ENCODE measurements at places on chromosomes 3 and 15.

DNA sequence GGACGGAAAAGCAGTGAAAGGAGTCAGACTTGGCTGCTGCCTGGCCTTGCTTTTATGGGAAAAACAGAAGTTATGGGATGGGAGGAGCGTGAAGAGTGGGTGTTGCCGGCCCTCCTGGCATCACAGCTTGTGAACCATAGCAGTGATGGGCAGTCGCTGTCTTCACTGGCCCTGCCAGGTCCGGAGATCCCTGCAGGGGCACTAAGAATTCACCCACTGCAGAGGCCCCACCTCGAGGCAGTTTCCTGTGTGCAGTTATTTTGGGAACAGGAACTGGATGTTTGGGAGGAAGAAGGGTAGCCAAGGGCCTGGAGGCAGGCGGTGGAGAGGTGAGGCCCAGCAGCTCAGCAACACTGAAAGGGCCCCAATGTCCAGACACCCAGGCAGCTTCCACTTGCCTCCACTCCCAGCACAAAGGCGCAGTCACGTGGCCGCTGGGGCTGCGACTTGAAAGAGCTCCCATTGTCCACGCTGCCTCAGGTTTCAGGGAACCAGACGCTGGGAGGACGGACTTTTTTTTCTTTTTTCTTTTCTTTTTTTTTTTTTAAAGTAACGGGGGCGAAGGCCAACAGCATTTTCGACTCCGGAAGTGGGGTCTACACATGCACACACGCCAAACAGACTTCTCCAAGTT is 255.6 kb downstream of the ZNF621 start:
- no peak for DNase-seq

GRCh38 chr3:190306513-190307163 is 15.6 kb downstream of the CLDN1 start:
- DNase-seq, result no peak

DNA sequence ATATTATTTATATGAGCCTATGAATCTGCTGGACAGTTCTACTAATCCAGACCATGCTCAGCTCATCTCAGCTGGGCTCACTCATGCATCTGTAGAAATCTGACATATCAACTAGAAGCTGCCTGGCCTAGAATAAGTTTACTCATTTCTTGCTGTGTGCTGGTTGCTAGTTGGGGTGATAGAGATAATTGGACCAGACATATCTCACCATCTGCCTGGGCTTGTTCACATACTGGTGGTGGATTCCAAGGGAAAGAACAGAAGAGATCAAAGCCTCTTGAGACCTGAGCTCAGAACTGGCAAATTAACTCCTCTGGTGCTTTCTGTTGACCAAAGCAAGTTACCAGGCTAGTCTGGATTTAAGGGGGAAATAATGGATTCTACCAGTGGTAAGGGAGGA is 109.1 kb downstream of the NSUN3 start:
- no peak for DNase-seq

GRCh38 chr15:66153549-66154415 is 99.8 kb downstream of the MEGF11 start:
- no peak for DNase-seq

- DNase-seq, result no peak
Observed at GRCh38 chr3:52248816-52249547, 3.4 kb downstream of the PPM1M start.

DNA sequence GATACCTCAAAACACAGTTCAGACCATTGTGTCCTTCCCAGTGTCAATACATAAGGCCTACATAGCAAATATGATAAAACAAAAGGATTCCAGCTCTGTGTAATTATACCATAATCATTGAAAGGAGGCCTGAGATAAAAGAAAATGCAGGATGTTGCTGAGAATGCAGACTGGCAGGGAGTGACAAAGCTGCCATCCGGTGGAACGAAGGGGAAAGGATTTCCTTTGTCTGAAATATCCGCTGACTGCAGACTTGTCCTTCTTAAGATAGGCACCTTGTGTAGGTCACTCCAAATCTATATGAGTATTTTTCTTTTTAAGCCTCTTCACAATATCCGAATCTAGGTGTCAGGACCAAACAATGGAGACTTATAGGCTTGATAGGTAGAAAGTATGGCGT is 108.0 kb downstream of the KCNH8 start:
- DNase-seq, result no peak

GRCh38 chr3:172315401-172316091 is 132.7 kb downstream of the GHSR start:
- no peak for DNase-seq

GRCh38 chr3:72990701-72991395 is 5.8 kb upstream of the PPP4R2 start:
- DNase-seq, result no peak

GRCh38 chr3:71714595-71714994 is 10.6 kb downstream of the EIF4E3 start:
- no peak for DNase-seq

DNA sequence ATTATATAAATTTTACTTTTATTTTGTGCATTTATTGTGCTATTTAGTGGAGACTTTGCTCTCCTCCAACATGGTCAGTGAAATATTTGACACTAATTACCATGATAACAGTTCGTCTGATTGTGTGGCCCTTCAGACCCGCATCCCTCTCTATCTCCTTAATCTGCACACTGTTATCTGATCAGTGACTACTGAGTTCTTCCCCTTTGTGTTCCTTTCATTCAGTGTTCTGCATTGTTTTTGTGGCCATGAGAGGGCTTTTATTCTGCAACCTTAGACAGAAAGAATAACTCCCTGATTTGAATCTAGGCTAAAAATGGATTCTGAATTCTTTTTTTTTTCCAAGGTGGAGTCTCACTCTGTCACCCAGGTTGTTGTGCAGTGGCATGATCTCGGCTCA is 11.9 kb upstream of the FMN1 start:
- no peak for DNase-seq

GRCh38 chr3:31307131-31307785 is 225.5 kb upstream of the STT3B start:
- no peak for DNase-seq

- DNase-seq, result no peak
Observed at GRCh38 chr3:195388380-195388779, 54.4 kb downstream of the ACAP2 start.

- DNase-seq, result no peak
Observed at GRCh38 chr15:58732625-58733363, 16.7 kb downstream of the ADAM10 start.

DNA sequence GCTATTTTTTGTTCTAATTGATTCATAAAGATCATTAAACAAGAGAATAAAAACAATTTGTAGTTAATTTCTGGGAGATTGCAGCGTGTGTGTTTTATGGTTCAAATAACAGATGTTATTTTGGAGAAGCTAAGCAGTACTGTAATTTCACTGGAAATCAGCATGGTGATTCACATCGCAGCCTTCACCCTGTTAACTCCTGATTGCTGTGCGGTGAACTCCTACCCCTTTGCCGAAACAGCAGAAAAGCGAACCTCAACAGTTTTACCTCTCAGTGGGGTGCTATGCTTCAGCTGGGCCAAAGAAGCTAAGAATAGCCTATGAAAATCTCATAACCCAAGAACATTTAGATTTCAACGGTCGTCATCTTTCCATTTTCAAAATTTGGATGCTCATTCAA is 441.5 kb upstream of the RARB start:
- DNase-seq, result no peak

GRCh38 chr3:80017369-80017768 is 249.6 kb upstream of the ROBO1 start:
- no peak for DNase-seq

DNA sequence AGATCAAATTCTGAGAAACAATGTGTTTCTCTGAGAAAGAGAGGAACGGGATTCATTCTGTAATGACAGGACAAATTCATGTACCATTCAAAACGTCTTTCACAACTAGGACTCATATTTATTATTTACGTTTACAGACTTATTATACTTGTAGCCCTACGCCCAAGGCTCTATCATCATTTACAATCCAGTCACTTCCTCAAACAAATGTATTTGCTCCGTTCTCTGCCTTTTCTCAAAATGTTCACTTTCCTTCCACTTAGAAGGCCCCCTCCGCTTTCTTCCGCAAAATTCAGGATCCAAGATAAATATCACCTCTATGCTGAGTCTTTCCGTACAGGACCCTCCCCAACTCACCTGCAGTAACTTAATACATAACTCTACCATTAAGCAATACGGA is 745 bp downstream of the RSL24D1 start:
- no peak for DNase-seq

GRCh38 chr15:99536422-99537040 is 29.3 kb upstream of the MEF2A start:
- DNase-seq, result no peak

- no peak for DNase-seq
Observed at GRCh38 chr3:120801484-120801883, 58.9 kb downstream of the GTF2E1 start.

GRCh38 chr3:129829640-129830039 is 63.9 kb downstream of the TMCC1 start:
- DNase-seq, result no peak

DNA sequence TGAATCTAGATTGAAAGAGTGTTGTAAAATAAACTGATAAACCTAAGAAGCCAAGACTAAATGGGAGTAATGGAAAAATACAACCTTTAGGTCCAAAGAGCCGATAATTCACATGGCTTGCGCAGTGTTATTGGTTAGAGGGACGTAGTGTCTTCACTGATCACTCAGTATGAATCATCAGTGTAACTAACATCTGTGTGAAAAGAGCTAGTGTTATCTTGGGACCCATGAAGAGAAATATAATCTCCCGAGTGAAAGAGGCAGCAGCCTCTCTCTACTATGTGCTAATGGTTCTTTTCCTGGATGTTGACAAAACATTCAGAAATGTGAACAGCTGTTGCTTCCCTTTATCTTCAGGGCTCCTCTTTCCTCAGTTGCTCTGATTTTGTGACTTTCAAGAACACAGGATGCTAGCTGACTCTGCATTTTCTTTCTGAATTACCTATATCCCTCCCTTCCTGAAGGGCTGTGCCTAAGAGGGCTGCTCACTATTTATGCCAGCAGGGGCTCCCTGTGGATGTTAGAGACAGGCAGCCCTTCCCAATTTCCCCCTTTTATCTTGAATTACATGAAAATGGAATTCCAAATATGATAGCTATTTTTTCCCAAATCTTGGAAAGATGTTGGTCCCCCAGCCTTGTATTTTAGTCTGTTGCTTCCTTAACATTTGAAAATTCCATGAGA is 128.8 kb downstream of the GRM7 start:
- DNase-seq, result no peak

GRCh38 chr3:7897655-7898054 is 604.0 kb upstream of the LMCD1 start:
- no peak for DNase-seq

- DNase-seq, result no peak
Observed at GRCh38 chr3:35739181-35739809, 100.0 kb downstream of the ARPP21 start.

DNA sequence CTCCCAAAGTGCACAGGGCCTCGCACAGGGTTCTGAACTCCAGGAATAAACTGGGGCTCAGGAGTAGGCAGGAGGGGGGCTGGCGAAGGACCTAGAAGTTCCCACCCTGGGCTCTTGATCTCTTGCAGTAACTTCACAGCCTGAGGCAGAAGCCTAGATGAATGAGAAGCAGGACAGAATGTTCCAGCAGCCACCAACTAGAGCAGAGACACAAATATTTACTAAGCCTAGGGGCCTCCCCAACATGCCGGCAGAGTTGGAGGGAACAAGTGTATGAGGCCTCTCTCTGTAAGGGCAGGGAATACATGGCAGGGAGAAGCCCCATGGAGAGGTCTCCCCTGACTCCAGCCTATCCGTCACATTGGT is 25.3 kb upstream of the C15orf39 start:
- DNase-seq, result no peak

DNA sequence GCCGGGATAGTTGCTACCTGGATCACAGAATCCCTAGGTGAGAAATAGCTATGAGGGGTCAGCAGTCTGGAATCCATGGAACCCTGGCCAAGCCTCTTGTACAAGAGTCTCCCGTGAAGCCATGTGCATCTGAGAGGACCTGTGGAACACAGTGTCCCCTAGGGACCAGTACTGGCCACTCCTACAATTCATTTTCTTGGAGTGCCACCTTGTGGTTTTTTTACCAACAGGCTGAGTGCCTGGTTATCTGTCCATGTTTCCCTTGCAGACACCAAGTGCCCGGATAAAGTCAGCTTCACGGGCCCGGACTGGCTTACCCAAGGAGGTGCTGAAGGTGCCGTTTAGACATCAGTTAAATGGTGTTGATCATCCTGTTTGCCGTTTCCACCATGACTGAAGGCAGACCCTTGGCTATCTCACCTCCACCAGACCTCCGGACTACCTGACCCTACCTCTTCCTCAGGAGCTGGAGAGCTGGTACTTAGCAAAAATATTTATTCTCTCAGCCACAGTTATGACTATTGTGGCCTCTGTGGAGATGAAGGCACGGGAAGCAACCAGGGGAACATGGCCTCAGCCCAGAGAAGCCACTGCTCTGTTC is 93.9 kb downstream of the RBPMS2 start:
- no peak for DNase-seq

DNA sequence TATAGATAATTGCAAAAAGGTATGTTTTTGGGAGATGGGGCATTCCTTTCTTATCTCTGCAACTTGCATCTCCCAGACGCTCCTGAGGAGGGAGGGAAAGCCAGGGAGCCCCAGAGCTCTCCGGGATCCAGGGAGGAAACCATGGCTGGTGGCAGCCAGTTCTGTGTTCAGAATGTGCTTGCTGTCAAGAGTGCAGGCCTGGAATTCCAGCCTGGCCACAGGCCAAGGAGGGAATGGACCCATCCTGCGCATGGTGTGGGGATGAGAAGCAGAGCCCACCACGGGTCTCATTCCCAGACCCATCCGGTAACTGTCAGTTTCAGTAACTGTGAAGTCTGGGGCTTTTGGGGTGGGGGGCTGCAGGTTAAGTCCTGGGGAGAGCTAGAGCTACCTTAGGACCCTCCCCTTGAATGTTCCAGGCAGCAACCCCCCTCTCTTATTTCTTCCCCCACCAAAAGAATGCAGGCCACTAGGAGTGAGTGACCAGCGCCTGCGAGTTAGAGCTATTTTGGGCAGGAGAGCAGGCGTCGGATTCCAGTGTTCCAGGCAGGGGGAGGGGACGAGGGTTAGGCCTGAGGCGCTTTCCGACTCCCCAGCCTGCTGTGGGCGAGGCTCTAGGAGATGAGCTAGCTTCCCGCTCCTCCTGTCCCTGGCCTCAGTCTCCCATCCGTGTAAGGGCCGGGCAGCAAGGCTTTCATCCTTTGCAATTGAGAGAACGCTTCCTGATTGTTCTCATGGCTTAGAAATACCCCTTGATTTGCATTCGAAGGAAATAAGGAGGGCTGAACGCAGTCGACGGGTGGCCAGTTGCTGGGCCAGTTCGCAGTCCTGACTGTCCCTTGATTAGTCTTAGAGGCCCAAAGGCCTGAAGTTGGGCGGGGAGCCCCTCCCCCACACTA is 781 bp upstream of the DAG1 start:
- no peak for DNase-seq

Data from activated B cell treated with CpG ODN at 0.5 μM for 24 hours (primary cell).